ENCODE measurements at places on chromosomes 3 and 15.

GRCh38 chr15:35115155-35115725 is 30.1 kb upstream of the NANOGP8 start:
- peak; percentile 26 for DNase-seq

DNA sequence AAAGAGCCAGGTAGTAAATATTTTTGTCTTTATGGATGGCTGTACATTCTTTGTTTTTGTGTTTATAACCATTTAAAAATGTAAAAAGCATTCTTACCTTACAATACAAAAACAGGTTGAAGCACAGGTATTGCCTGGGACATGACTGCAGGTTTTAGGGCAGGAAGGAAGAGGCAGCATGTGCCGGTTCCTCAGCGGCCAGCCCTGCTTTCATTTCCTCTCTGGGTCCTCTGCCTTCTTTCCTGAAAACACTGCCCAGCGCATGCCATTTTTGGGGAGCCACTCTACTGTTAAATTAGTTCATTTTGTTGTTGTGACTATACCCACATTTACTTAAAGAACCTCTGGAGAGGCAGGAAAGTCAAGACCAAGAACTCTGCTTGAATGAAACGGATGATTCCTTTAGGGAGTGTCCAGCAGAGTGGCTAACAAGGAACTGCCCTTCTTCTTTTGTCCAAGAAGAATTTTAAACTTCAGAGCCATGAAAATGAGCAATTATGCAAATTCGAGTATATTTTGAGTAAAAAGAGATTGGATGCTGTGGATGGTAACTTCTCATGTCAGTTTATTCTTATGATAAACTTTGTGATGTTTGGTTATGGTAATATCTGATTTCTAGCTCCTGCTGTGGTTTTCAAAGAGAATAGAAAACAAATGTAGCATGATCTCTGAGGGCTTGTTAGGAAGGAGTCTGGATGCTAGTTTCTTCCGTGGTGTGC is 52.7 kb downstream of the SACM1L start:
- DNase-seq, result no peak

DNA sequence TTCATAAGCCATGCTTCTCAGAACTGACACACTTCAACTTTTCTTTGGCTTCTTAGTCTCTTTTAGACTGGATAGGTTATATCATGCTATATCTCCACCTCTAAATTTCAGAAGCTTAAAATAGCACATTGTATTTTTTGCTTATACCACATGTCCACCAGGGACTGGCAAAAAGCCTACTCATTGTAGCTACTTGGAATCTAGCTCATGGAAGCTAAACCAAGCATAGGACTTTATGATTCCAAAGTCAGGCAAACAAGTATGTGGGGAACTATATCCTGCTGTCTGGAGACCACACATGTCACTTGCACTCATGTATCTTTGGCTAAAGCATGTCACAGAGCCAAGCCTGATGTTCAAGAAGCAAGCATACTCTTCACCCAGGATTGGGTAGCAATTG is 245.0 kb upstream of the RASGRP1 start:
- no peak for DNase-seq

DNA sequence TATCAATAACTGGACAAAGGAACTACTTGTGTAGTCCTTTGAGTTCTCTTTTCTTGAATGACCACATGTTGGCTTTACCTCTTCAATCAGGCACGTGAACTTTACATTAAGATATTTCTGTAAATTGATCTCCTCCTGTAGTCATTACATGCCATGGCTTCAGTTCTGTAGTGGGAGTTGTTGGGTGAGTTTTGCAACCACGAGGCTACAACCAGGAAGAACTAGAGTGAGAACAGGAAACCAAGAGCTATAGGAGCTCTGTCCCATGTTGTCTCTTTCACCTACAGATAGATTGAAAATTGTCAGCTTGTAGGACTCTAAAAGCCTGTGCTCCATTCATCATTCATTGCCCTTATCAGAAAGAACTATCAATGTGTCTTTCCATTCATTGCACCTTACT is 2.0 kb downstream of the RSRC1 start:
- DNase-seq, result no peak

All from fibroblast of mammary gland (primary cell).